ENCODE measurements at places on chromosomes 7 and 10.

GRCh38 chr10:44005788-44006099, 357.1 kb upstream of the ZNF32 start:
- no peak for DNase-seq

DNA sequence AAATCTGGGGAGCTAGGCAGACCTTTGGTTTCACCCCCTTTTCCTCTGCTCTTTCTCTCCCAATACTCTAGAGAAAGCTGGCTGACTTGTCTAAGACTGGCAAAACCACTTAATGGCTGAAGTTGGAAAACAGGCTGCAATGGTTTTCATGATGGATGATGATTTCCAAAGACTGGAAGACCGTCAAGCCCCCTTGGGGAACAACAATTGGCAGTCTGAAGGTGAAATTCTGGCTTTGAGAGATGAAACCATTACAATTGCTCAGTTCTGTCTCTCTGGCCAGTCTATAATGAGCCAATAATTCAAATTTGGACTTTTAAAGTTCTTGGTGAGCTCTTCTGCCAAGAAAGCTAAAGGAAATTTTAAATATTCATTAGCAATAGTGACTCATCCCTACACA, 680.5 kb downstream of the PARD3 start:
- no peak for DNase-seq

DNA sequence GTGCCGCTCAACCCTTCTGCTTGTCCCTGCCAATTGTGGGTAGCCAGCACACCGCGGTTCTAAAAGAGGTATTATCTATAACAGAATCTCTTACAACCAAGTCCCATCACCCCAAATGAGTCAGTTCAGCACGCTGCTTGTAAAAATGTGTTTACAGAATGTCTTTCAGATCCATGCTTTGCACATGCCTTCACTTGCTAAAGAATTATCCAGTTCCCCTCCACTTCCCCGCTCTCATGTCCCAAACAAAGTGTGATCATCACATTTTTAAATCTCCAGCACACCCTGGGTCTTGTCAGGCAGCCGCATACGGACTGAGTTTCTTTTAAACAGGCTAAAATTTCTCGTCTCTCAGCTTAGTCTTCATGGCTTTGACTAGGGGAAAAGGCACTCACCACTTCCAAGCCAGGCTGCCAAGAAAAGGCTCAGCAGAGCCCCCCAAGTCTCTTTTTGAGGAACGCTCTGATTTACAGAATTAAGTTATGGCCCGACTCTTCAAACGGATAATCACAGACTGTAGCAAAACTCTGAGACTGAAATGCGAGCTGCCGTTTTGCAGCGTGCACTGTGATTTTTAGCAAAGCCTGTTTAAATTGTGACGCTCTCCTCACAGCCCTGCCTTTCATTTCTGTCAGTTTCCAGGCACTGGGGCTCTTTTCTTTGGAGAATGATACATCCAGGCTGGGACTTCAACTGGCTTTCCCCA, 29.8 kb upstream of the FGFR2 start:
- DNase-seq: no peak

- DNase-seq: no peak
Measured at GRCh38 chr7:86904949-86905834, 154.3 kb downstream of the ELAPOR2 start.

DNA sequence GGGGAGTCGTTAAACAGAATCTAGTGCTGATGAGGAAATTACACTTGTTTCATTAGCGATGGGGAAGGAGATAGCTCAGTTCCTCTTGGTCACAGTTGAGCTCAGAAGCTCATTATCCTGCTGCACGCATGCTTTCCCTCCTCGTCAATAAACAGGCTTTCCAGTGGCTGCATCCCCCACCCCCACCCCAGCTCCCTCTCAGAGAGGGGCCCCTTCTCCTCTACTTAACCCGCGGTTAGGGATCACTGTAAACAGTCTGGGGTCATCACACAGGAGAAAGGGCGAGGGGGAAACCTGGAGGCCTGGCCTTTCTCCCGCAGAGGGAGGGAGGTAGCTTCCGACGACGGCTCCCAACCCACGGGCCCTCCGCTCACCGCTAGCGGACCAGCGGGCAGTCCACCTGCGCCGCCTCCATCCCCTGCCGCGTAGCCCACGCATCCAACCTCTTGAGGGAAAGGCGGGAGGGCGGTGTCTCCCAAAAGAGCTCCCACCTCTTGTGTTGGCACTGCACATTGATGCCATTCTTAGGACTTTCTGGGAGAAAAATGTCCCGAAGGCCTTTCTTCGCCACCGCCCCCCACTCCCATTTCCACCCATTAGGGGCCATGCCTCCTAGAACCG, 80.8 kb downstream of the PAX2 start:
- no peak for DNase-seq

- peak; percentile 71 for DNase-seq
Measured at GRCh38 chr7:1247527-1248041, 14.9 kb downstream of the UNCX start.

DNA sequence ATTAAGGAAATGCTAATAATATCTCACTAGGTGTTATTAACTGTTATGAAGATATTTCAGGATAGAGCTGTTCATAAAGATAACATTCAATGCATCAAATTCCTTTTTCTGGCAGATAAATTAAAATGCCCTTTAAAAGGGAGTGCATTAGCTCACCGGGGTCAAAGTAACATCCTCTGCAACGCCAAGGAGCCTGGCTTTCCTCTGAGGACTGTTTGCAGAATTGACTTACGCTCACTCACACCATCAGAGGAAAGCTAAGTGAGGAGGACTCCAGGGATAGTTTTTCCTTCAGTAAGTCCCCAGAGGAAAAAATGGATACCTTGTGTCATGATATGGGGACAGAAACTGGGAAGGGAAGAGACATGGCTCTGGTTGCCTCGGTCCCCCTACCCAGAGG, 45.2 kb upstream of the GPR158 start:
- no peak for DNase-seq

GRCh38 chr10:132518572-132519381, 18.8 kb upstream of the INPP5A start:
- peak; percentile 66 for DNase-seq

- no peak for DNase-seq
Measured at GRCh38 chr7:66306243-66306642, 101.1 kb downstream of the TPST1 start.

- no peak for DNase-seq
Measured at GRCh38 chr7:120865191-120865981, 7.4 kb upstream of the TSPAN12 start.

- DNase-seq: no peak
Measured at GRCh38 chr7:2029936-2030335, 202.8 kb downstream of the MAD1L1 start.

Data from SHP77 (cell line).